ENCODE measurements at places on chromosomes 1 and 21.

DNA sequence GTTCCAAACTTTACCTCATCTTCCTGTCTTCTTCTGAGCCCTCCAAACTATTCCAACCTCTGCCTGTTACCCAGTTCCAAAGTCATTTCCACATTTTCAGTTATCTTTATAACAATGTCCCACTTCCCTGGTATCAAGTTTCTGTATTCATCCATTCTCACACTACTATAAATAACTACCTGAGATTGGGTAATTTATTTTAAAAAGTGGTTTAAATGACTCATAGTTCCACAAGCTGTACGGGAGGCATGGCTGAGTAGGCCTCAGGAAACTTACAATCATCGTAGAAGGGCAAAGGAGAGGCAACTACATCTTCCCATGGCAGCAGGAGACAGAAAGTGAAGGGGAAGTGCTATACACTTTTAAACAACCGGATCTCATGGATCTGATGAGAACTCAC lies 428.5 kb upstream of the RGS18 start:
- DNase-seq = no peak

GRCh38 chr21:35099310-35099709 lies 50.2 kb upstream of the RUNX1 start:
- no peak for DNase-seq

- no peak for DNase-seq
These were observed 499.3 kb upstream of the ADAMTS5 start for GRCh38 chr21:27466140-27466539.

- DNase-seq = no peak
These were observed 308.1 kb downstream of the CTH start for GRCh38 chr1:70719154-70719553.

GRCh38 chr1:116006486-116006964 lies 30.2 kb downstream of the SLC22A15 start:
- no peak for DNase-seq

Measured in NCI-H2171 treated with DMSO at 0.1 percent for 48 hours (cell line).